Stimulated activated CD8-positive, alpha-beta memory T cell treated with anti-CD3 and anti-CD28 coated beads, Interleukin-12 subunit alpha, Interleukin-12 subunit beta, amount 100 ng/mL, for 4 hours (primary cell): ENCODE measurements at places on chromosomes 16 and 17.

DNA sequence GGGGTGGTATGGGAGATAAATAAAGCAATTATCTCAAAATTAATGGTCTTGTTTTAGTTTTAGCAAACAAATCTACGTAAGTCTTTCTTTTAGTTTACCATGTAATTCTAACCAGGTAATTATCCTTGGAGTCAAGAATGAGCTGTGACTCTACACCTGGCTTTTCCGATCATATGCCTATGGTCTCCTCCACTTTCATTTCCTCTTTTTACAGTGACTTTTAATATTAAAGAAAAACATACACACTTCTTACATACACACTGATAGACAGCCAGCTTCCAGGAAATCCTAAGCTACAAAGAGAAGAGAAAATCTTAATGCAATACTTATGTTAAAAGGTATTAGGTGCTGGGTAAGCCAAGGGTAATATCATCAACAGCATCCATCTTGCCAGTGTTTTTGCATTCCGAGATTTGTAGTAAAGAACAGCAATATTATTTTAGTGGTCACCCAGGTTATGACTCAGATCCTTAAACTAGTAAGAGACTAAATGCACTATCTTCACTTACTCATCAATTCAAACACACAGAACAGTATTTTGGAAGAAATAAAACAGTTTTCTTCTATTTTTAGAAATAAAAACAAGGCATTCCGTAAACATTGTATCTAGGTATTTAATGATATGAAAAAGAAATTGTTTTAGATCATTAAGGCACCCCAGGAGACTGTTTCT lies 4.4 kb upstream of the IRX5 start:
- DNase-seq: no peak

GRCh38 chr17:34533806-34534527 lies 45.4 kb upstream of the TMEM132E start:
- no peak for DNase-seq

DNA sequence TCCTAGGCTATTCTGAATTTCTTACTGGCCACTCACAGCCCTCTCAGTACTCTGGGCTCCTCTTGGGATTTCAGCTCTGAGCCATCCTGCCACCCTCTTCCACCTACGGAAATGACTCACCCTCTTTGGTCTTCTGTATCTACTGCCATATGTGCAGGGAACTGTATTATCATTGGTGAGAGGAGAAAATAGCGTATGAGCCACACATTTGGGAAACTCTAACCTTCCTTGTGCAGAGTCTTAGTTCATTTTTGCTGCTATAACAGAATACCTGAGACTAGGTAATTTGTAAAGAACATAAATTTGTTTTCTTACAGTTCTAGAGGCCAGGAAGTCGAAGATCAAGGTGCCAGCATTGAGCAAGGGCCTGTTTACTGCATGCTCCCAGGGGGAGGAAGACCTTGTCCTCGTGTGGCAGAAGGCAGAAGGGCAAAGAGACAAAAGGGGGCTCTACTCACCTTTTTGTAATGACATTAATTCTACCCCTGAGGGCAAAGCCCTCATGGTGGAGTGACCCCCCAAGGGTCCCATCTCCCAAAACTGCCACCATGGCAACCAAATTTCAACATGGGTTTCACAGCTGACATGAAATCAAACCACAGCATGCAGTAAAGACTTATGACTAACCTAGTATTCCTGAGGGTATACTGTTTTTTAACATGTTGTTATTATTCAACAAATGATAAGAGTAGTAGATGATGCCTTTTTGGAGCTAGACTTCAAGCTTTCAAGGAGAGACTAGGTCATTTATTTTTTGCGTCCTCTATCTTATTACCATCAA lies 191.8 kb downstream of the PRKCA start:
- DNase-seq: no peak

- peak; percentile 26 for DNase-seq
Measured at GRCh38 chr16:70395345-70395901, 43.5 kb downstream of the ST3GAL2 start.

DNA sequence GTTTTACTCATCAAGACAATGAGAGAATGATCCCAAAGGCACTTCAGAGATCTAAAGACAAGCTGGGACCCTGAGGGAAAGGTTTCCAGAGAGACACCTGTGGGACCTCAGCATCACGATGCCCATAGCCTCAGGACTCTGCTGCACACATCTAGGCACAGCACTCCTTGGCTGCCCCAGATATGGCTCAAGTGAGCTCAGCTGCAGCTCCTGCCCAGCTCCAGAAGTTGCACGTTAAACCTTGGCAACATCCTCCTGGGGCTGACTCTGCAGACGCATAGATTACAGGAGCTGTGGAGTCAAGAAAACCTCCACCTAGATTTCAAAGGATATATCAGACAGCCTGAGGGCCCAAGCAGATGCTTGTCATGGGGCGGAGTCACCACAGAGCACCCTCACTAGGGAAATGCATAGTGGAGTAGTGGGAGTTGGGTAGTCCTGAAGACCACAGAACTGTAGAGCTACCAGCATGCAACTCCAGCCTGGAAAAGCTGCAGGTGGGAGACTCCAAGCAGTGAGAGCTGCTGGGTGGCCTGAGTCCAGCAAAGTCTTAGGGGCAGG lies 582.0 kb downstream of the CDH11 start:
- no peak for DNase-seq

GRCh38 chr17:21049457-21049856 lies 6.6 kb upstream of the USP22 start:
- no peak for DNase-seq

DNA sequence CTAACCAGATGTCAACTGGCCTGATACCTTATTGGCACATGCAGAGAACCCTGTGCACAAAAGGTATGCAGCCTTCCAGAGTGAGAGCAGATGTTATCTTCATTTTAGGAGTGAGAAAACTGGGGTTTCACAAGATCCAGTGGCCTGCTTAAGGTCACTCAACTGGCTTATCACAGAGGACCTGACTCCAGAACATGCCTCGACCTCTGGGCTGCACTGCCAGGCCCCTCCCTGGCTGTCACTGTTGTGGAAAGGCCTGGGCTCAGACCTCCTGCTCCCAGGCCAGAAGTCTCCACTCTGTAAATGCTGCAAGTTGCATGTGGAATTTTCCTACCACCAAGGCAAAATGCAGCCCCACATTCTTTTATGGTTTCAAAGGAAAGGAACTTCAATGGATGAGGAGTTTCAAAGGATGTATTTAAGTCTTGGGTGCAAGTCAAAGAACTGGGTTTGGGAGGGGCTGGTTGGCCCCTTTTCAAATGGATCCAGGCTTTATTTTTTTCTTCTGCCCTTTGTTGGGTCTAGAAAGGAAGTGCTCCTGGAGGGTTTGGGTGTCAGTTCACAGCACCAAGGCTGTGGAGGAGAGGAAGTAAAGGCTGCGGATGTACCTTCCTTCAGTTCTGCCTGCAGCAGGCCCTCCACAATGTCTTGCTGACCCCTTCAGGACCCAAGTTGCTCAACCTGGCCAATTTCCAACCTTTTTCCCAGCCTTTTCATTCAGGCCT lies 30.4 kb upstream of the SMPD3 start:
- DNase-seq: no peak

- no peak for DNase-seq
Measured at GRCh38 chr17:68418876-68419275, 38.4 kb downstream of the WIPI1 start.

DNA sequence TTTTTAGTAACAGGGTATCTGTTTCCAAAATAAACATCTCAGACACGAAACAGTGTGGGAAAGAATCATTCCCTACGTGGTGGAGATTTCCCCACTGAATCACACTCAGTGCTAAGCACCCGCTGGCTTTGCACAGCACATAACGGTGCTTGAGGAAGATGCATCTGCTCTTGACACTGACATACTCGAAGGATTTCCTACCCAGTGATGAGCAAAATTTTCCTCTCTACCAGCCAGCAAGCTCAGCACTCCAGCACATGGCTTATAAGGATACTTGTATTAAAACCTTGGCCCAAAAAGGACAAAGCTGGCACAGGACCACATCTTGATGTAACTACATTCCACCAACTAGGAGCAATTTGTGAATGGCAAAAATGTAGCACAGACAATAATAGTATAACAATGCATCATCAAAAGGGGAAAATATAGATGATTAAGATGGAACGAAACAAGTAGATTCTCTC lies 59.0 kb downstream of the ANKFY1 start:
- DNase-seq: no peak

- DNase-seq: no peak
Measured at GRCh38 chr17:78407387-78408000, 29.0 kb downstream of the PGS1 start.

- no peak for DNase-seq
Measured at GRCh38 chr17:75774991-75775668, 9.5 kb upstream of the UNK start.

DNA sequence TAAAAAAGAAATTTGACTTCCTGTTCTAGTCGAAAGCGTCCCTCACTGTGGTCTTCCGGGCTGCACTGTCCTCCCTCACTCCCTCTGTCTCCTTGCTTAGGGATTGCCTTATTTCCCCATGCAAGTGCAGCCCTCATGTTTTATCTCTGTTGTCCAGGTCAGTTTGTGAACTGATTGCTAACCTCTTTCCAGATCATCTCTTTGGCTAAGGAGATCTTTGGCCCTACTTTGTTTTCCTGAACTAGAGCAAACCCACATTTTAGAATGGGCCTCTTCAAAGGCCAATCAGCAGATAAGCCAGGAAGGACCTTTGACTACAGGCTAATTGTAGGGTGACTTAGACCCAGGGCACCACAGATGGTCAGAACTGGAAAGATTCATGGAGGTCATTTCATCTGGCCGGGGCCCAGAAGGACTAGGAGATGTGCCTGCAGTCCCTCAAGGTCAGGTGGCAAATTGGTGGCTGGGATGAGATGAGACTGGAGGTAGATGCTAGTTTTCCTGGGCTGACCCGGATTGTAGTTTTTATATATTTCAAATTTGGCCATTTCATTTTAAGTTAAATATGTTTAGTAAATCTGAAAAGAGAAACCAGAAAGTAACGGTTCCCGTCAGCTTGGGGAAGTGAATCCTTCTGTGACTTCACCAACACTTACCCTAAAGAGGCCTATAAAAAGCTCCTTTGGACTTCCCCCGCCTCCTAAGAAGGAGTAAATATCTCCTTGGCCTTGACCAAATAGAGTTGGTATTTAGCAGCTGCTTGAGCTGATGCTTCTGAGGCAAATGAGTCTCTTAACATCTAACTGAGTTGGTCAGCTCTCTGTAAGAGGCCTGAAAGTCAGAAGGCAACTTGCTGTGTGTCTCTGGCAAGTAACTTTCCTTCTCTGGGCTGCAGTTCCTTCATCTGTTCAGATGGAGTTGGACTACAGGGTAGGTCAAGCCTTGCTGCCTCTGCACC lies 6.2 kb upstream of the SLC25A19 start:
- no peak for DNase-seq

GRCh38 chr16:85256190-85256739 lies 144.0 kb upstream of the CIBAR2 start:
- no peak for DNase-seq

- no peak for DNase-seq
Measured at GRCh38 chr16:78727536-78727935, 628.1 kb downstream of the WWOX start.

GRCh38 chr16:72917051-72917450 lies 130.9 kb downstream of the ZFHX3 start:
- no peak for DNase-seq

DNA sequence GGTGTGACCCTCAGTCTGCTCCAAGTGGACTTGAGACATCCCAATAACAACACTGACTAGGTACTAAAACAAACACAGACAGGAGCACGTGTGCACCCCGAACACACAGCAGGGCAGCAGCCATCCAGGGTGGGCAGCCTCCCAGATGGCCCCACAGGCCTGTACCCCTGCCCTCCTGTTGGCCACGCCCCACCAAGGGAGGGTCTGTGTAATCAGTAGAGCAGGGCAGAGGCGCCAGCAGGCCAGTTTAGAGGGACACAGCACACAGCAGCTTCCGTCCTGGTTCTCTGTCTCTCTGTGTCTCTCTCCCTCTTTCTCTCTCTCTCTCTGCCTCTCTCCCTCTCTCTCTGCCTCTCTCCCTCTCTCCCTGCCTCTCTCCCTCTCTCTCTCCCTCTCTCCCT lies 21.4 kb downstream of the ACTG1 start:
- DNase-seq: no peak

GRCh38 chr16:13070268-13070667 lies 168.9 kb downstream of the SHISA9 start:
- no peak for DNase-seq

GRCh38 chr17:7579001-7579833 lies at the start of gene CD68:
Gene CD68, plus strand, starts transcription at chr17:7579638. Its CDS starts 40 bp downstream, at chr17:7579678.
- peak; percentile 55 for DNase-seq

GRCh38 chr16:14400285-14400977 lies 229.6 kb downstream of the PARN start:
- DNase-seq: no peak

DNA sequence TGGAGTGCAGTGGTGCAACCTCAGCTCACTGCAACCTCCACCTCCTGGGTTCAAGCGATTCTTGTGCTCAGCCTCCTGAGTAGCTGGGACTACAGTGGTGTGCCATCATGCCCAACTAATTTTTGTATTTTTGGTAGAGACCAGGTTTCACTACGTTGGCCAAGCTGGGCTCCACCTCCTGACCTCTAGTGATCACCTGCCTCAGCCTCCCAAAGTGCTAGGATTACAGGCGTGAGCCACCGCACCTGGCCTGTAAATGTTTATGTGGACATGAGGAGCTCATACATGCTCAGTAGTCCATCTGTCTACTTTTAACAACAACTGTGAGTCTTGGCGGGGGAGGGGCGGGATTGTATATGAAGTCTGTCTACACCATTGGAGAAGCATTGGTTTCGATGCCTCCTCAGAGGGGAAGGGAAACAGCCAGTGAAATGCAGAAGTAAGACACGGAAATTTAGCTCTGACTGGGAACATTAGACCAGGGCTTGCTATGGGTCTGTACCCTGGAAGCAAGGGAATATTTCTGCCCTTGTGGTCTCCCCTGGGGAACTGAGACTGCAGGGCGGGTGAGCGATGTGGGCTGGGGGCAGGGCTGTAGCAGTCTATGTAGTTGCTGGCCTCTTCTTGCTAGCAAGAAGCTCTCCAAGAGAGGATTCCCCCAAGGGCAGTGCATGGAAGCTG lies 9.3 kb downstream of the NUBP1 start:
- no peak for DNase-seq

DNA sequence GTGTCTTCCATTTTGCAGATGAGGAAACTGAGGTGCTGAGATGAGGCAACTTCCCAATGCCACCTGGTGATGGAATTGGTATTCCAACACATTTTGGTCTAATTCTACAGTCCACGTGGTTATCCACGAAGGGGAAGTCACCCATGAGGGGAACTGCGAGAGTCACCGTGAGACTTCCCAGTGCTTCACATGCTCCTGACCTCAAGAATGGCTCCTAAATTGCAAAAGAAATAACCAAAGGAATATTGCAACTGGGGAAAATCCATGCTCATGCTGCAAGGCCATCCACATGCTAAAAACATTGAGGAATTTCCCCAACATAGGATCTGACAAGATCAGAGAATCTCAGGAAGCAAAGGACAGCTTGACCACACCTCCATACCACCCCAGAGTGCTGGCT lies 153.9 kb downstream of the HS3ST3B1 start:
- no peak for DNase-seq
